Vagina (tissue), 2 donors: ENCODE measurements at places on chromosomes 6 and 20.

DNA sequence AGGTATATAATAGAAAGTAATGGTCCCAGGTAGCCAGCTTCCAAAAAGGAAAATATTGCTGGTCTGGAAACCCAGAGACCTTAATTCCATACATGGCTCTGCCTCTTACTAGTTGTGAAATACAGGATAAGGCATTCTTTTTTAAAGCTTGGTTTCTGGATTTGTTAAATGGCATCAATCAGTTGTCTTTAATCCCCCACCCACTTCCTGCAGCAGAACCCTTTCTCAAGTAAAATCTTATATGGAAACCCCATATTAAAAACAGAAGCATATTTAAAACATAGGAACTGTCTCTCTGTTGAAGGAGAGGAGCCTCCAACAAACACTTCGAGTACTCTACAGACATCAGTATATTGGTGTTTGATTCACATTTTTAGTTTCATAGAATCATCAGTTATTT, 6.2 kb upstream of the LCA5 start:
- DNase-seq = no peak

- DNase-seq = no peak
These were observed 364.6 kb downstream of the PREX1 start for GRCh38 chr20:48463096-48463720.

DNA sequence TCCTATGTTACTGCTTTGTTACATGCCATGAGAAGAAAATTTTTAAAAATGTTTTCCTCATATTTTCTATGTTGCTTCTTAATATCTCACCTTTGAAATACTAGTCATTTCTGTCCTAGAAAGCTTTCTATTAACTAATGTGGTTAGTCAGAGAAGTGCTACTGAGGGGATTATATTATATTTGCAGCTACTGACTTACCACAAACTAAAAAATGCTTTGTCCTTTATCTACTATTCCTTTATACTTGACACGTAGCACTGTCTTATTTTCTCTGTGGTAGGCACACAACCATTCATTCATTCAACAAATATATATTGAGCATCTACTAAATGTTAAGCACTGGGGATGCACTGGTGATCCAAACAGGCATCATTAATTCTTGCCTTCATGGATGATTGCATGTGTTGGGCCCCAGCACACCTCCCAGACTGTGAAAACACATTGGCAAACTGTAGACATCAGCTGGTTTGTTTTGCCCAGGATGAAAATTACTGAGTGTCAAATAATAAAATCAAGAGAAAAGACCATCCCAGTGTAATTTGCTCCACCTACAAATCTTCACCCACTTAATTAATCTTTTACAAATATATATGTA, 10.7 kb upstream of the MLIP start:
- no peak for DNase-seq

GRCh38 chr6:14865531-14866100, 380.3 kb upstream of the JARID2 start:
- DNase-seq = no peak

GRCh38 chr6:5958921-5959320, 47.8 kb downstream of the NRN1 start:
- DNase-seq = no peak

DNA sequence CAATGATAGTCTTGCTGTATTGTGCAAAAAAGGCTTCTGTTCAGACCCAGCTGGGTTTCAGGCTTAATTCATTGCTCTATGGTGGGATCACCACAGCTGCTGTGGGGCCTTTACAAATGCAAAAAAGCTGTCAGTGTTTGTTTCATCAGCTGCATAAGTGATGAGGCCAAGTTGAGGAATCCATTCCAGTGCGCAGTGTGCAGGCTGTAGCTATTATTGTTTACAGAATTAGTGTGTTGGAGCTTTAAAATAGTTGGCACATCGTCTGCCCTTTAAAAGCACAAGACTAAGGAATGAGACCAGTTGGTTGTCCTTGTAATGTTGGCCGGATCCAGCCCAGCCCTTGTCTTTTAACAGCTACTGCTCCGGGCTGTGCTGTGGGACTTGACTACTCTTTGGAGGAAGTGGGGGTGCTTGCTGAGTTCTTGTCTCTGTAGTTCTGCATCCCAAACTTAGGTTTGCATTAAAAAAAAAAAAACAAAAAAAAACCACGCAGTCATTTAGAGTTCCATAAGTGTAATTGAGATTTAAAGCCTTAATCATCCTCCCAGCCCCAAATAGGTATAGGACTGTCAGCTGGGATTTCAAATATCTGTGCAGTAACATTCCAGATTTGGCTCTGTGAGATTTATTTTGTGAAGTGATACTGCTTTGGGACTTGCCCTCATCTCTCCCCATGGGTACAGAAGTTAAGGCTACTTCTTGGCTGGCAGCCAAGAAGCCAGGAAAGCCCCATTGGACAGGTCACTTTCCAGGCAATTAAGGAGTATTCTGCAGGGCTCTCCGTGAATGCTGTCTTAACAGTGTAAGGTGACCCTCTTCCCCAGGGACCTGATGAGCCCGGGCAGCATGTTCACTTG, 19.3 kb downstream of the JARID2 start:
- no peak for DNase-seq

- no peak for DNase-seq
These were observed 11.6 kb upstream of the CALHM6 start for GRCh38 chr6:116449565-116449964.

DNA sequence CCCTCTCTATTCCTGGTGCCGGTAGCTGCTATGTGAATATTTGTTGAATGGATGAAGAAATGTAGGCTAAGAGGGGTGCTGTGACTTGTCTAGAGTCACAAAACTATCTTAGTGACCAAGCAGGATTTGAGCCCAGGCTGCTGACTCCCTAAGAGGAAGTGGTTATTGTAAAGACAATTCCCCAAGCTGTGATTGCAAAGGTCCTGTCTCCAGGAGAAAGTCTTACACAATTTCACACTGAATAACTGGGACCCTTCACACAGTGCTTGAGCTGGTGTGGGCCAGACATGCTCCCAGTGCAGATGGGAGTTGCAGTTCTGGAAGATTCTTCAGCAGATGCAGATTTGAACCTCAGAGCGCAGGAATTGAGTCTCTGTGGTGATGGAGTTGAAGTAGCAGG, 38.1 kb downstream of the IYD start:
- no peak for DNase-seq

DNA sequence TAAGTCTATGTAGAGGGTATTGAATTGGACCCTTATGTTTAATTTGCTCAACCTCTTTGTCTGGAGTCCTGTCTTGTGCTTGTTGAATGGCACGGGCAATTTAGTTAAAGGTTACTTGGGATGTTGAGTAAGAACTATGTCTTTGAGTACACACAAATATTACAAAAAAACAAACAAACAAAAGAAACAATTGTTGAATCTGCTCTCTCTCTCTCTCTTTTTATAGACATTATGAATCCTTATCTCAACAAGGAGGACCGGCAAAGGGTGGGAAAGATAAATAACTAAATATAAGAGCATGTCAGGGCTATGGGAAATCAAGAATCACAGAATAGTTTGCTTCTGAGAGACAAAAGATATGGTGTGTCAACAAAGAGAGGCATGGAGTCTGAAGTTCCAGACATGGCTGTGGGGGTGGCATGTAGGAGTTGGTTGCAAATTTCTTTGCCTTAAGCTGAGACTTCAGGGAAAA, 608.6 kb downstream of the UTRN start:
- DNase-seq = no peak

DNA sequence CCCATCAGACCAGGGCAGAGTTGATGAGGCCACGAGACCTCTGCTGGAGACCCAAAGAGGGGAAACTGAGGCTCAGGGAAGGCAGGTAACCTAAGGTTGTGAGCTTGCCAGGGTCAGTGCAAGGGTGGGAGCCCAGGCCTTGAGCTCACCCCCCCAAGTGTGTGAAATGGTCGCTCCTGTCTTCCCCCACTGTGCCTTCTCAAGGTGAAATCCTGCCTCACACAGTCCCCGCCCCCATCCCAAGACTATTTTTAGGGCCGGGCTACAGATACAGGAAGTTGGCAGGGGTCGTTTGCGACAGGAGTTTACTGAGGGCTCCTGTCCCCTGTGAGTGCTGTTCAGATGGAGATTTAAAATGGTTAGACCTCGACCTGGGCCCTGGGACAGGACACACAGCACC, 18.7 kb upstream of the GATA5 start:
- no peak for DNase-seq

- DNase-seq = no peak
These were observed 119.1 kb upstream of the MAP7 start for GRCh38 chr6:136669299-136669699.

GRCh38 chr20:61303675-61304074, 51.6 kb downstream of the CDH4 start:
- no peak for DNase-seq

- no peak for DNase-seq
These were observed 897.4 kb upstream of the CITED2 start for GRCh38 chr6:140271759-140272377.

DNA sequence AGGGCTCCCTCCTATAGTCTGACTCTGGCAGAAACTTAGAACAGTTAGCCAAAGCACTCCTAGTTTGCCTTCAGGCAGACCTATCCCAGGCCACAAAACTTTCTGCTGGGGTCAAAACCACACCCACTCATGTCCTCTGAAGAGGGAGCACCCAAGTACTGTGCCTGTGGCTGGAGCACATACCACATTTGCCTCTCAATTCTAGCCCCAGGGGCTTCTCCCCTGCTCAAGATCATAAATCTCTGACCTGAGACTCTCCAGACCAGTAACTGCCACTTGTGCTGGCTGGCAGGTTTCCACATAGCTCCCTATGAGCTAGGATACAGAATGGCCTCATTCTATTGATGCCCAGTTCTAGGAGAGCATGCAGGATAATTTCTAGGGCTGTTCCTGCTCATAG, 781.0 kb downstream of the EYS start:
- DNase-seq = no peak

GRCh38 chr6:17015551-17016381, 86.1 kb upstream of the STMND1 start:
- DNase-seq = no peak

GRCh38 chr20:8148501-8148900, 16.4 kb downstream of the PLCB1 start:
- no peak for DNase-seq

DNA sequence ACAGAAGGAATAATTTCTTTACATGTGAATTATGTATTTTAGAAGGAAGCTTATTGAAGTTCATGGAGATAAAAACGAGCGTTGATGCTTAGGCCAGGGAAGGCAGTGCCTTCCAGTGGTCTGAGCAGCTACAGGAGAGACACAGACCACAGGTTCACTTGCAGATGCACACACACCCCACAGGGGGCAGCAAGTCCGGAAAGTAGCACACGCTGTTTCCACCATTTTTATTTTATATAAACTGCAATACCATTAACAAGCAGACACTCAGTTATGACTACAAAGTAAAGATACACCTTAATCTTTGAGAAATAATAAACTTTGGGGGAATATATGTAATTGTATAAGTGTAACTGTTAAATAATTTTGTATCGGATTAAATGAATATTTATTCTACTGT, 13.5 kb upstream of the DACT2 start:
- no peak for DNase-seq

DNA sequence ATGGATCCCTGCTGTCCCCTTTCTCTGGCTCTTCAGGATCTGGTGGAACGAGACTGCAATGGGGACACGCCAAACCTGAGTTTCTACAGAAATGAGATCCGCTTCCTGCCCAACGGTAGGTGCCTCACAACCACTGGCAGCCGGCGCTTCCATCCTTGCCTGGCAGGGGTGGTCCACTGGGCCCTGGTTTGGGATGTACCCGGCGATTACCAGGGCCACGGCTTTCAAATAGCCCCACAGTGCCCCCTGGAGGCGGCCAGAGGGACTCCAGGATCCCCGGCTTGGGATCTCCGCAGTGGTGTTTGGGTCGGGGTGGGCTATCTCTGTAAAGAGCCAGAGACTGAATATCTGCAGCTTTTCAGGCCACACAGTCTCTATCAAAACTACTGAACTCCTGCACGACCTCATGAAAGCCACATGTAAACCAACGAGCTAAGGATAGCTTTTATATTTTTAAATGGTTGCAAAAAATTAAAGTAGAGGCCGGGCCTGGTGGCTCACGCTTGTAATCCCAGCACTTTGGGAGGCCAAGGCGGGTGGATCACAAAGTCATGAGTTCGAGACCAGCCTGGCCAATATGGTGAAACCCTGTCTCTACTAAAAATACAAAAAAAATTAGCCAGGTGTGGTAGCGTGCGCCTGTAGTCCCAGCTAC, 3.7 kb downstream of the OGFR start:
- no peak for DNase-seq

GRCh38 chr6:31829633-31830283, 2.2 kb downstream of the HSPA1B start:
- no peak for DNase-seq

- no peak for DNase-seq
These were observed 155.4 kb downstream of the RFPL4B start for GRCh38 chr6:112502351-112503090.

- DNase-seq = no peak
These were observed 50.0 kb downstream of the KLHL32 start for GRCh38 chr6:96974516-96974915.

DNA sequence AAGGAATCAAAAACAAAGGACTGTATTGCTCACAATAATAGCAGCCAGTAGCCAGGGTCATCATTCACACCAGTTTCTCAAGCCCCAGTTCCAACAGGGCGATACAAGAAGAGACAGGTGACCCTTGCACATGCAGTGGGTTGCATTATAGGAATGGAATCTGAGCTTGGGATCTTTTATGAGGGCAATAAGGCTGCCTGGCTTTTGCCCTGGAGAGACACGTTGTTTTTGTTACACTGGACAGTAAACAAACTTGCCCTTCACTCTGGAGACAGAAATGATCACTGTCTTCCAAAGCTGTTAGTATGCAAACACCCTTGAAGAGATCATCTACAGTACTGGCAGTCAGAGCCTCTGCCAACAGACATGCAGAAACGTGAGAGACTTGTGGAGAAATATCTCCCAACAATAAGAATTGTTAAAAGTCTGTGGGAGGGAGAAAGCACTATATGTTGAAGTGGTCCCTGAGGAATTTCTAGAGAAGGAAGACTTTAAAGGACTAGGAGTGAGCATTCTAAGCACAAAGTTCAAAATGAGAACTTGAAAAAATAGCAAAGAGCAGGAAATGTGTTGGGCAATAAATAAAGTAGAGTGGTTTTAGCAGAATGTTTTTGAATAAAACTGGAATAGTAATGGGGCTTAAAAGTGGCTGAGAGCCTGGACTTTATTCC, 6.2 kb upstream of the COL12A1 start:
- no peak for DNase-seq

DNA sequence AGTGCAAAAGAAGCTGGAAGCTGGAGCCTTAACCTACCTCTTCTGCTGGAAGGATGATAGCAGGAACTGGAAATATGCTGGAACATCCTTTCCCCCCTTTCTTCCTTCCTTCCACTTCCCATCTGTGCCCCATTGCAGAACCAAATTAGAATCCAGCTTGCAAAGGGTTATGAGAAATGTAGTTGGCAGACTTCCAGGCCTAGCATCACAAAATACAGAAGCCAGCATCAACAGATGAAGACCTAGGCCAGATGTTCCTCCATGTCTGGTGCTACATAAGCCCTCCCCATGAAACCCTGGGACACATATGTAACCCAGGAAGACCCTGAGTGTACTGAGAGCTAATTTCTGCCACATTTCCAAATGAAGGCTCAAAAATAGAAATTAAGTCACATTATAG, 40.0 kb upstream of the TFAP2B start:
- no peak for DNase-seq

GRCh38 chr6:68729377-68729903, 94.4 kb downstream of the ADGRB3 start:
- DNase-seq = no peak
